ENCODE measurements at places on chromosomes 2 and 18.

DNA sequence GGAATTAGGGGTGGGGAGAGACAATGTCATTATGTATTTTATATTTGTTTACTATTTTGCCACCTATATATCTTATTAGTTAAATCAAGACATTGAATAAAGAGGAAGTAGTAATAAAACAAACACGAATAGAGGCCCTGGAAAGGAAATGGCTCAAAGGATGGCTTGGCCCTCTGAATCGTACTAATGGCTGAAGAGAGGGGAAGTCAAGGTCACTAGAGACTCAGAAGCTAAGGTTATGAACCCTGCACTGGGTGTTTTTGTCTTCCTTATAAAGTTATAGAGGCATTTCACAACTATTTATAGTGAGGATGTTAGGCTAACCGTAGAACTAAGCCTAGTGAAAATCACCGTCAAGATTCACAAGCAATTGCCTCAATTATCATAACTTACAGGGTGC, 685.9 kb downstream of the ARHGAP15 start:
- no peak for DNase-seq

DNA sequence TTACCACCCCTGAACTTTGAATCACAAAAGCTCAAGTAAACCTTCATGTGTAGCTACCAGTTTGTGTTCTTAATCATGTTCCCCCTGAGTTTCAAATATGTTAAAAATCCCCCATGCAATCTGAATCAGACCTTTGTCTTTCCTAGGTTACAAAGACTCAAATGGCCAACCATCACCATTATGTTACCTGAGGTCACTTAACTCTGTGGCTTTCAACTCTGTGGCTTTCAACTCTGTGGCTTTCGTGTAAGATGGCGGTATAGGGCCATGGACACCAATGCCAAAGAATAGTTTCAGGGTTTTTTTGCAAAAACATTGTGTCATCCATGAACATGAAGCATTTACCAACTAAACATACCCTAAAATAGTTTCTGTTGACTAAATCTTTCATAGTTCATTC, 6.7 kb downstream of the ERMN start:
- no peak for DNase-seq

GRCh38 chr18:57768537-57769326, 34.4 kb downstream of the ATP8B1 start:
- no peak for DNase-seq

- no peak for DNase-seq
Measured at GRCh38 chr2:216059233-216059834, 22.3 kb downstream of the PECR start.

DNA sequence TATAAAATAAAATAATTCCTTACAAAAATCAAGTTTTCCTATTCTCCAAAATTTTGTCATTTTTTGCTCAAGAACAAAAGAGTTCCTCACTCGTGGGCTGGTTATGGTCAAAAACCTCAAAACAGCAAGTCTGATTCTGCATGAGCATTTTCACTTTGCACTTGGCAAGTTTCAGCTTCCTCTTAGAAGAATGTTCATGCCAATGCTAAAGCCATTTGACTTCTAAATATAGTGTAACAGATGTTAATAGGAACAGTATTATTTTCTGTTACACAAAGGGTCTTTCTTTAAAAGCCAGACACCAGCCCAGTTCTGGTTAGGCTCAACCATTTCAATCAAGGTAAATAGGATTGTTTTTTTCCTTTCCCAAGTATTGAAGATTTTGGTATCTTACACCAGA, 261.3 kb upstream of the CCDC68 start:
- no peak for DNase-seq

- no peak for DNase-seq
Measured at GRCh38 chr2:45588158-45588829, 22.8 kb downstream of the SRBD1 start.

- no peak for DNase-seq
Measured at GRCh38 chr2:169131587-169132512, 62.5 kb downstream of the DHRS9 start.
